ENCODE measurements at places on chromosomes 6 and 20.

DNA sequence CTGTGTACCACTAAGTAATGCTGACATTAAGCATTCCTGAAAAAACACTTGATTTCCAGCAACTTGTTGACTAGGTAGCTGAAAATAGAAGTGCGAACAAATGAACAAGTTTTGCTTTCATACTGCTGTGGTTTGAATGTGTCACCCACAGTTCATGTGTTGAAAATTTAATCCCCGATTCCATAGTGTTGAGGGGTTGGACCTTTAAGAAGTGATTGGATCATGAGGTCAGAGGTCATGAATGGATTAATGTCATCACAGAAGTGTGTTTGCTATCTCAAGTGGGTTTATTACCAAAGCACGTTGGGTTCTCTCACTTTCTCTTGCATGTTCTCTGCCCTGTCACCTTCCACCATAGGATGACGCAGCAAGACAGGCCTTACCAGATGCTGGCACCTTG is 568.5 kb downstream of the UTRN start:
- no peak for DNase-seq

- no peak for DNase-seq
Observed at GRCh38 chr6:55694148-55694547, 115.2 kb upstream of the HMGCLL1 start.

DNA sequence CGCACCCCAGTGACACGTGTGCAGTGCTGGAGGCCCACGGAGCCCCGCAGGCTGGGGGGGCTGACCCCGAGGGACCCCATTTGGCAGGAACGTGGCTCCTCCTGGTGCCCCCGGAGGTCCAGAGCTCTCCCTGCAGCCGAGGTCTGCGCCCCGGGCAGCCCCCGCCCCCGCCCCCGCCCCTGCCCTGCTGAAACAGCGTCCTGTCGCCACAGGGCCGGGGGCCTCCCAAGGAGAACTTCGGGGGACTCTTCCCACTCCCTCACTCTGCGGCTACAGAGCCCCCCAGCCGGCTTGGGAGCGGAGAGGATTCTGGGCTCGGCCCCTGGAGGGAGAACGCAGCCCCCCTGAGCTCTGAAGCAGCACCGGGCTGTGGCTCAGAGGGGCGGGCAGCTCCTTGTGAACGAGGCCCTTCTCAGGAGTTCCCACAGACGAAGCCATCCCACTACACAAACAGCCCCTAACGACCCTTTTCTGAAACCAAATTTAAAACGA is 115.2 kb downstream of the DLL1 start:
- DNase-seq: no peak

DNA sequence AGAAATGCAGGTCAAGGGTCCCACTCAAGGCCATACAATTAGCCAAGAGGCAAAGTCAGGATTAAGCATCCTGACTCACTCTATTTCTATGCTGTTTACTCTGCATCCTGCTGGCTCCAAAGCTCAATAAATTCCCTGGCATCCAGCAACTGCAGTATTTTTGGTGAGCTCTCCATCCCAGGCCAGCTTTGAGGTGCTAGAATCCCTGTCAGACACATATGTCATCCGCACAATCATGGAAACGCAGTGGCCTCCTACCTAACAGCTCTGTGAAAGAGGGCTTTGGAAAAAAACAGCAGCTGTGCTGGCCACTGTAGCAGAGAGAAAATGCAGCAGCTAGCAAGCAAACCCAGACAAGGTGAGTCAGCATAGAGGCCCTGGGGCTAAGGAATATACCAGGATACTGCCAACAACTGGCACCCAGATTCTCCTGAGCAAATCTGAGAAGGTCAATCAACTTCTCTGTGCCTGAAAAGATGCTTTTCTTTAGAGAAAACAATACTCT is 58.4 kb downstream of the ANKEF1 start:
- no peak for DNase-seq

DNA sequence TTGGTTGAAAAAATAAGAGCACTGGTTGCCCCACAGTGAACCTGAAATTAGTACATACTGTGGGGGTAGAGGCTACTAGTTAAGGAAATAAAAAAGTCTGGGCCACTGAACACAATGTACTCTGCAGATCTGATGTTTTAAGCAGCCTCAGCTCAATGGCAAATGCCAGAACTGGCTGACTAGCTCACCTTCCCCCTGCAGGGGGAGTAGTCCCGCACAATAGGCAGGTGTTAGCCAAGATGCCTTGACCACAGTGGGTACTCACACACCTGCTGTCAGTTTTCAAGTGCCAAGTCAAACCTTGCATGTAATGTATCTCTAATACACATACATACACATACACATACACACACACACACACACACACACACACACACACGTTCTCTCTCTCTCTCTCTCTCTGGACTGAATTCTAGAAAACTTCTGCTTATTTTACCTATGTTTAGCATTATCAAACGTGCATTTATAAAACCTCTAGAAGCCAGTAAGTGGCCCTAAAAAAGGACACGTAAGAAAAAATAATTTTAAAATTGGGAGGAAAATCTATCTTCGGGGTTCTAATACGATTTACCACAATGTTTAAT is 36.1 kb downstream of the GMDS start:
- DNase-seq: peak; percentile 18

DNA sequence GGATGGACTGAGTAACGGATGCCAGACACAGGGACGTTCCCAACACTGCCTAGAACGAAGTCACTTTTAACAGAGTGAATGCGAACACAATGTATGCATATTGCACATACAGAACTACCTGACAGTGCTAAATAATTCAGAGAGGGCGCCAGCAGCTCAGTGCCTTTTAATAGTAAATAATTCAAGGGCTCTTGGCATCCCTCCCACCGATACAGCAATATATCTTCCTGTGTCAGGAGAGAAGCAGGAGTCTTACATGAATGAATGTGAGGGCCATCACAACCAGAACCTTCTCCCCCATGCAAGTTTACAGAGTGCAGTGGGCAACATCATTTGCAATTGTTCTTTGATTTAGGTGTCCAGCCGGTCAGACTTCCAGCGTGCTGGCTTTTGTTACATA is 88.4 kb upstream of the KCNG1 start:
- no peak for DNase-seq

- no peak for DNase-seq
Observed at GRCh38 chr6:54614499-54615195, 231.9 kb upstream of the FAM83B start.

- no peak for DNase-seq
Observed at GRCh38 chr20:7248281-7249201, 481.1 kb downstream of the BMP2 start.

- no peak for DNase-seq
Observed at GRCh38 chr6:36135053-36135731, 4.9 kb downstream of the MAPK13 start.

GRCh38 chr6:167426084-167426483 is 101.2 kb downstream of the TTLL2 start:
- no peak for DNase-seq

GRCh38 chr6:106461084-106461483 is 100.6 kb downstream of the CRYBG1 start:
- DNase-seq: no peak

DNA sequence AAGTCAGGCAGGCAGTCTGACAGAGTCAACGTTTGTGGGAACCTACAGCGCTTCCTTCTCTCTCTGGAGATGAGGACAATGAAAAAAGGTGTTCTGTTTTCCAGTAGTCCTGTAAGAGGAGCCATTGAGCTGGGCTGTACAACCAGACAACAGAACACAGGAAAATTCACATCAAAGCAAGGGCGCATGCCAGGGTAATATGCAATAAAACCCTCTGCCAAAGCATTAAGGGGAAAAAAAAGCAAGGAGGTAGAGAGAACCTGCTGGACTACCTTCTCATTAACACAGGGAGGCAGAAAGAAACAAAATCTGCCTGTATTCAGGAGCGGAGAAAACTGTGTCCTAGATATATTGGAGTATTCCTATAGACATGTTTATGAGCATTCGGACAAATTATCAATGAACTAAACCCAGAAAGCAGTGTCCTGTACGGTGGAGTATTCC is 1.3 kb downstream of the RNF24 start:
- DNase-seq: no peak

GRCh38 chr6:25342802-25343201 is 63.6 kb downstream of the CARMIL1 start:
- DNase-seq: no peak

GRCh38 chr20:12358006-12358654 is 440.4 kb downstream of the BTBD3 start:
- DNase-seq: no peak

DNA sequence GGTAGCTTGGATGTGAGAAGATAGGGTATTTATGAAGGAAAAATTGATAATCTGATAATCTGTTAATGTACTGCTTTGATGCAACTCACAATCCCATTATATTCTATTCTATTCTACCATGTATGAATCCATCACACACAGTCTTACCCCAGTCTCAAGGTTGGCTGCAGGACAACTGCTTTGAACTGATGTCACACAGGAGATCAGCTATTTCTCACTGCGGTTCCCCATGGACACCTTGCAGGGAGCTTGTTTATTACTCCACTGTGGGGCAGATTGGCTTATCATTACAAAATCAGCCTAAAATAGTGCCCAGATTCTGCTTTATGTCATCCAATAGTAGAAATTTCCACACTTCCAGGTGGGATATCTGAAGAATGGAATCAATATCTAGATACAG is 61.0 kb upstream of the HS3ST5 start:
- no peak for DNase-seq

- no peak for DNase-seq
Observed at GRCh38 chr6:96716221-96716620, 121.1 kb downstream of the GPR63 start.

- no peak for DNase-seq
Observed at GRCh38 chr6:26202811-26203583, 115.8 kb downstream of the HFE start.

DNA sequence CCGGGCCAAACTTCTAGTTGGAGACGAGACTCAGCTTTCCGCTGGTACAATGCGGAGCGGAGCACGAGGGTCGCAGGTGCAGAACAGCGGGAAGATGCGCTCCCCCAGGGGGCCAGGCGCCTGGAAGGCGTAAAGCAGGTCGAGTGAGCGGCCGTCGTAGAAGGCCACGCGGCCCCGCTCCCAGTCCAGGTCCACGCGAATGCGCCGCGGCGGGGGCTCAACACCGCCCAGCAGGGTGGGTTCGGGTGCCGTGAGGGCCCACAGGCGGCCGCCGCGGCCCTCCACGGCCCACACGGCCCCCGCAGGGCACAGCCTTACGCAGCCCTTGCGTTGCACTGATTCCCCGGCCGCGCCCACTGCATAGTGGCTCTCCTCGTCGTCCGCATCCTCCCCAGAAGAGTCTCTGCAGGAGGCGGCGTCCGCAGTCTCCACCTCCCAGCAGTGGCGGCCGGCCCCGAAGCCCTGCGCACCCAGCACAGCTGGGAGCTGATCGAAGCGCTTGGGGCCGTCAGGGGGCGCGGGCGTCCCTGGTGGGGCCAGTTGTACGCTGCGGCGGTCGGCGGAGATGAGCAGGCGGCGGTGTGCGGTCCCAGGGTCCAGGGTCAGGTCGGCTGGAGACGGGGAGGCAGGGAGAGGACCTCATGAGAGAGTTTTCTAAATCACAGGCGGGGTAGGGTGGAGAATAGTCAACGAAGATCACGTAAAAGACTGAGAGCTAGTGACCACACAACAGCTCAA is 4.3 kb downstream of the PPP1R11 start:
- DNase-seq: no peak

Measured in stimulated activated CD4-positive, alpha-beta T cell treated with anti-CD3 and anti-CD28 coated beads, Interleukin-4, amount 100 ng/mL, for 4 hours (primary cell).